Cortex of kidney (tissue), 1 donor: ENCODE measurements at places on chromosomes 2 and 18.

- no peak for DNase-seq
These were observed 152.3 kb downstream of the ZBTB7C start for GRCh38 chr18:48256848-48257247.

- DNase-seq: no peak
These were observed 3.8 kb downstream of the SLC1A4 start for GRCh38 chr2:64992990-64993389.

- DNase-seq: no peak
These were observed 52.5 kb downstream of the LRPPRC start for GRCh38 chr2:43943323-43943722.

DNA sequence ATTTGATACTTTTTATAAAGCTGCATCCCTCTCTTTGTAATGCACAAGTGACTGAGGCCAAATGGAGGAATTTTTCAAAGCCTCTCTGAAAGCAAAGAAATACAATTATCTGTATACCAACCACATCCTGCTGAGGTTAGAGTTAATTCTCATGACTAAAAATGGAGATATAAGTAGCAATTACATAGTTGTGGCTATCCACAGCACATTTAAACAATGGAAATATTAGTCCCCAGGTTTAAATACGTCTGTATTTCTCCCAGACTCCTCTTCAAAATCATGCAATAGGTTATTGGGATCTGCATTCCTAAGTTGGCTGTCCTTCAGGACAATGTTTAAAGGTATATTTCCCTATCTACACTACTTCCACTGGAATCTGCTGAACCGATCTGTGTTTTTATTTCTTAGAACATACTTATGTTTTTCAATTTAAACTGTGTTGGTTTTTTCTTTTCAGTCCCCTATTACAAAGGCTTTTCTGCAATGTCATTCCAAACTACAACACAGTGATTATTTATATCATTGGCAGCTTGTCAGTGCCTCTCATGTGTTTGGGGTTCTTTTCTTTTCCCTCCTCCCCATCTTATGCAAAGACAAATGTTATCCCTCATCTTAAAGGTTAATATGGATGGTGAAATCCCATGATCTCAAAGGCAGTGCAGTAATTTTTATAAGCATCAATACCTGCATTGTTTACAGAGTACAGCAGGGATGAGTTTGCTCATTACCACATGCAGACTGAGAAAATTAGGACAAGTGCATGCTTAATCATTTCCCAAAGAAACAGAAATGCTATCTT lies 134.8 kb upstream of the FSHR start:
- DNase-seq: no peak

DNA sequence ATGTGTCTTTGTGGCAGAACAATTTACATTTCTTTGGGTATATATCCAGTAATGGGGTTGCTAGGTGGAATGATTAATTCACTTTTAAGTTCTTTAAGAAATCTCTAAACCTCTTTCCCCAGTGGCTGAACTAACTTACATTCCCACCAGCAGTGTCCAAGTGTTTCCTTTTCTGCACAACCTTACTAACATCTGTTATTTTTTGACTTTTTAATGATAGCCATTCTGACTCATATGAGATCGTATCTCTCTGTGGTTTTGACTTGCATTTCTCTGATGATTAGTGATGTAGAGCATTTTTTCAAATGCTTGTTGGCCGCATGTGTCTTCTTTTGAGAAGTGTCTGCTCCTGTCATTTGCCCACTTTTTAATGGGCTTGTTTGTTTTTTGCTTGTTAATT lies 43.1 kb upstream of the PTH2R start:
- no peak for DNase-seq
